ENCODE measurements at places on chromosomes 4 and X.

GRCh38 chr4:113967687-113968086 lies 11.8 kb downstream of the ARSJ start:
- no peak for DNase-seq

DNA sequence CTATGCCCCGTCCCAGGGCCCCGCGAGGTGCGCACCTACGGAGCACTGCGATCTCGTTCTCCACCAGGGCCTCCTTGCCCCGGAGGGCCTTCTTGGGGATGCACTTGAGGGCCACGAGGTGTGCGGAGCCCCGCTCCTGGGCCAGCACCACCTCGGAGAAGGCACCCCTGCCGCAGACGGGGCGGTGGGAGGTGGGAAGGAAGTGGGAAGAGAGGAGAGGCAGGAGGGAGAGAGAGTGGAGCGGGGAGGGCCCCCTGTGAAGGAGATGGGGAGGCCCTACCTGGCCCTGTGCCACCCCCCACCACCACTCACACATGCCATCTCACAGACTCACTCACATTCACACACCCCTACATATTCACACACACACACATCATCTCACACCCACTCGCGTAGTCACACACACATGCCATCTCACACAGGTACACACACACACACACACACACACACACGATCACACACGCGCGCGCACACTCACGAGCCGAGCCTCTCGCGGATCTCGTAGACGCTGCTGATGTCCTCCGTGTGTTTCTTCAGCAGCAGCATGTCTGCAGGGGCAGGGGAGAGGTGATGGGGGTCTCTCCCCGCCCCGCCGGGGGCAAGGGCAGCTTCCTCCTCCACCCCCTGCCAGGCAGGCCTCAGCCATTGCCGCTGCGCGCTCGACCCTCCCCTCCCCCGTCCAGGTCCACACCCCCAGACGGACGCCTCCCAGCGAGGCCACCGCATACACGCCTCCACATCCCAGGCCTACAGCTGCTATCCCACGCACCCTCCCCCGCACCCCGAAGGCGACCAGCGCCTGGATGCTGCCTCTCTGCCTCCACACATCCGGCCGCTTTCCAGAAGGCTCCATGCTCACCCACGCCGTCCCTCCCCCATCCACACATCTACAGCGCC lies 834 bp downstream of the PNCK start:
- no peak for DNase-seq

DNA sequence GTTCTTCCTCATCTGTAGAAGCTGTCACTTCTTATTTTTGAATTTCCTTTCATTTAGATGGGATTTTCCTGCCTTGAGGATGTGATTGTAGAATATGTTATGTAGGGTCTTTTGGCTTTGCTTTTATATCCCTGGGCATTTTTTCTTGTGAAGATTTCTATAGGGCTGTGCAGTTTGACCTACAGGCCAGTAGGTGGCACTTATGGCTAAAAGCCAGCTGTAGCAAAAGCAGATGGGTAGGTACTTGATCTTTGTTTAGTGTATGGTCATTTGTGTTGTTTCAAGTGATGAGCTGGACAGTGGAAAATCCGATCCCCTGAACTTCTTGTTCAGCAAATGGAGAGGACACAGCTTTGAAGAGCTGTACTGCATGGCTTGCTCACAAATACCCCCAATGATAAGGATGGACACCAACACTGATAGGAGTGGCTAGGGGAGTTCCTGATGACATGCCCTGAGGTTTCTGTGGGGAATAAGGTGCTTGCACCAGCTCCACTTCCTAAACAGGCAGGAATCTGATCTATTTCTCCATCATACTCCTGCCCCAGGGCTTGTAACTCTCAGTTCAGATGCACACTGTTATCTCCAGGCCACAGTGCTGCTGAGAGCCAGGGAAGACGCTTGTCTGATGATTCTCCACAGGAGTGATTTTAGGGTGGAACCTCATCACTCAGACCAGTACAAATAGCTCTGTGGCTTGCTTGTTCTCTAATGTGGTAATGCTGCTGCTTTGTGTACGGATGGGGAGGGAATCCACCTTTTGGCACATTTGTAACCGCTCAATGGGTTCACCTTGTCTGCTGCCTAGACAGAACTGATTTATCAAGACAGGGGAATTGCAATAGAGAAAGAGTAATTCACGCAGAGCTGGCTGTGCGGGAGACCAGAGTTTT lies 417.1 kb upstream of the MAGEB16 start:
- peak; percentile 81 for DNase-seq

DNA sequence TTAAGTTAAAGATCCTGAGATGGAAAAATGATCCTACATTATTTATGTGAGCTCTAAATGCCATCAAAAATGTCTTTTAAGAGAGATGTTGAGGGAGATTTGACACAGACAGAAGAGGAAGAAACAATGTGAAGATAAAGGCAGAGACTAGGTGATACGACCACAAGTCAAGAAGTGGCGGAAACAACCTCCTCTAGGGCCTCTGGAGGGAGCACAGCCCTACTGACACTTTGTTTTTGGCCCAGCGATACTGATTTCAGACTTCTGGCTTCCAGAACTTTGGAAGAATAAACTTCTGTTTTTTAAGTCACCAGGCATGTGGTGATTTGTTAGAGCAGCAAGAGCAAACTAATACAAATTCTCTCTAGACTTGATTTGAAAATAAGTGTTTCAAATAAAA lies 1216.1 kb downstream of the FSTL5 start:
- no peak for DNase-seq
